ENCODE measurements at places on chromosomes 12 and 14.

GRCh38 chr14:101217616-101218371, 314.3 kb upstream of the RTL1 start:
- DNase-seq: no peak

DNA sequence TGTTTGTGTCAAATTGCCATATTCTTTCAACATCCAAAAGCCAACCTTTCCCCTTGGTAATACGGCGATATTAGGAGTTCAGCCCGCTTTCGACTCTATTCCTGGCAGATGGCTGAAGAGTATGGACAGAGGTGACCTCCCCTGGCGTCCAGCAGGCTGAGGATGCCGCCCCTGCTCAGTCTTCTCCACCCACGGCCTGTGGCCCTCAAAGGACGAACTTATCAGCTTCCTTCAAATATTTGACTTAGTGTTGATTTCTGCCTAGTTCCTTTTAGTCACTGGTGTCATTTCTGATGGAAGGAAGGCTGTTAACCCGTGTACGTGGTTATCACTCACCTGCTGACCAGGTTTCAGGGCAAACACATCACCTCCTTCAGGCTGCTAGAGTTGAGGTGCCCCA, 65.0 kb downstream of the TESC start:
- DNase-seq: no peak

DNA sequence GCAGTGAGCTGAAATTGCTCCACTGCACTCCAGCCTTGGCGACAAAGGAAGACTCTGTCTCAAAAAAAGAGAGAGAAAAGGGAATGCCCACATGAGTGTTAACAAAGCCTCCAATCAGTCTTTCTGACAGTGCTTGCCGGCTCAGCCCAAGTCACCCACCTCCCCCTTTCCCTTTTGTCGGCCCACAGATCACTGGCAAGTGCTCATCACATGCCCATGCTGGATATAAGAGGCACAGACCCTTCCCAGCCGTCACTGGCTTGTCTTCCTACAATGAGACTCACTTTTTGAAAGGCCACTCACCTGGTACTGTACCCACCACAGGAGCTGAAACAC, 70.8 kb downstream of the CCDC88C start:
- no peak for DNase-seq

GRCh38 chr14:95361373-95362137, 41.8 kb upstream of the CLMN start:
- no peak for DNase-seq
